Fibroblast of skin of back (primary cell): ENCODE measurements at places on chromosomes 7 and 10.
A peak's percentile ranks its signal among the peaks of the same experiment; 100 is the strongest.

- peak; percentile 98 for DNase-seq
Measured at GRCh38 chr10:122307669-122308416, 36.7 kb downstream of the BTBD16 start.

GRCh38 chr7:101410743-101411507 lies 48.2 kb downstream of the COL26A1 start:
- peak; percentile 44 for DNase-seq

DNA sequence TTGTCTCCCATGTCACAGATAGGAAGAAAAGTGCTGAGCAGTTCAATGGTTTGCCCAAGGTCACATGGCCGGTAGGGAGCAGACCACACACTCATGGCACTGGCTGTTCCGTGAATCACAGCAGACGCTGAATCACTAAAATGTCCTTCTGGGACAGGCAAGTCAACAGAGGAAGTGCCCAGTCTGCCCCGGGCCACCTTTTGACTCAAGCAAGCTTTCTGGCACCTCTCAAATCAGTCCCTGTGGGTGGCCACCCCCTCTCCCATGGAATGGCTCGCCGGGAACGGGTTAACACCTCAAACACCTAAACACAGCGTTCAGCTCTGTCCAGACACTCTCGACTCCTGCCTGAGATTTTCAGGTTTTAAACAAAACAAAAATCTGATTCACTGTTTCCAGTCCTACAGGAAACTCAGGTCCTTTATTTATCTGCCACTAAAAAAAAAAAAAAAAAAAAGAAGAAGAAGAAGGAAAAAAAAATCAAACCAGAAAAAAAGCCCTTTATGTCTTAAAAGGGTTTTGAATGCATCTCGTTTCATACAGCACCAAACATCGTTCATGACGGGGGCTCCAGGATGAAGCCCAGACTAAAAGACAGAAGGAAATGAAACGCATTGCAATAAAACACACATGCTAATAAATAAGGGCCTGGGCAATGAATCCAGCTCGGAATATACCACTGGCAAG lies 15.5 kb downstream of the CARD11 start:
- DNase-seq, result peak; percentile 62

- DNase-seq, result no peak
Measured at GRCh38 chr10:65273115-65273514, 1652.7 kb upstream of the LRRTM3 start.

DNA sequence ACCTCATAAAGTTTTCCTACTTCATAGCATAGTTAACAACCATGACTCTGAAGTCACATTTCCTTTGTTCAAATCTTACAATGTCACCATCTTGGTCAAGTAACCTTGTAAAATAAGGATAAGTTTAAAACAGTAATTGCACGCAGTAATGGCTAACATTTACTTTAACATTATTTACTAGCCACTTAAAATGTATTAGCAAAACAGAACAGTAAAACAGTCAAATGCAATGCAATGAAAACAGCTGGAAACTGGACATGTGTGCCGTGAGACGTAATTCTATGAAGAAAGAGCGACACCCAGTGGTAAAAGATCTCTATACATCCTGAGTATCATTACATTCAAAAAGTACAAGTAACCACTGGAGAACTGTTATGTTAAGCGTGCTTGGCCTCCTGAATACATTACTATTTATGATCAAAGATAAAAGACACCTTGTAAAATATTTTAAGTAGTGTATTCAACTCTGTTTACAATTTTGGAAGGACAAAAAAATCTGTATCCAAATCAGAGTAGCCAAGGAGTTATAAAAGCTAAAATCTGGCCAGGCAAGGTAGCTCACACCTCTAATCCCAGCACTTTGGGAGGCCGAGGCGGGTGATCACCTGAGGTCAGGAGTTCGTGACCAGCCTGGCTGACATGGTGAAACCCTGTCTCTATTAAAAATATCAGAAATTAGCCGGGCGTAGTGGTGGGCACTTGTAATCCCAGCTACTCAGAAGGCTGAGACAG lies 27.2 kb downstream of the ATE1 start:
- DNase-seq, result peak; percentile 62

DNA sequence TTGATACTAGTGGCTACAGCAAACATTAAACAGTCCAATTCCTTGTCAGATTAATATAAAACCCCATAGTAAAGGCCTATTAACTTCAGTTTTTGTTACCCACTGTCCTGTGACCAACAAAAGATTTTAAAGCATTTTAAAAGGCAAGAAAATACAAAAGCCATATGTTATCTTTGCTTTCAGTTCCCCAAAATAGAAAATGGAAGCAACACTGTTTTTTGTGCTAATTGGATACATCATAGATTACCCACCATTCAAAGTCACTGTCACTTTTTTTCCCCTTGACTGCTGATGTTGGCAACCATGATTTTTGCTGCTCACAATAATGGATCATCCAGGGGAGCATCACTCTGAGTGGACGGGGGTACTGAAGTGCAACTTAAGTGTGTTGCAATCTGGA lies 52.4 kb upstream of the TMEM140 start:
- no peak for DNase-seq

DNA sequence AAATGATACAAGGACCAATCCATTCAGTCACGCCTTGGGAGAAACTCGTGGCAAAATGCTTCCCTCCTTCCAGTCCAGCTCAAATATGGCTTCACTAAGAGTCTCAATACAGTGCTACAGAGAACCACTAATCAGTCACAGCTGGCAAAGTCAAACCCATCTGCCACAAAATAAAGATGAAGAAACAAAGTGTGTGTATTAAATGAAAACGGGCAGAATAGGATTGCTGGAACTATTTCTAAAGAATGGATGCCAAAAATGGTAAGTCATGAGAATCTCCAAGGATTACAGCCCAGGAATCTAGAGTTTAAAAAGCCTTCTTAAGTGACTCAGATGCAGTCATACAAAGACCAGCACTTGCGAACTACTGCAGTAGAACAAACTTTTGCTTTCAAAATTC lies 61.9 kb downstream of the CACUL1 start:
- DNase-seq, result peak; percentile 89

DNA sequence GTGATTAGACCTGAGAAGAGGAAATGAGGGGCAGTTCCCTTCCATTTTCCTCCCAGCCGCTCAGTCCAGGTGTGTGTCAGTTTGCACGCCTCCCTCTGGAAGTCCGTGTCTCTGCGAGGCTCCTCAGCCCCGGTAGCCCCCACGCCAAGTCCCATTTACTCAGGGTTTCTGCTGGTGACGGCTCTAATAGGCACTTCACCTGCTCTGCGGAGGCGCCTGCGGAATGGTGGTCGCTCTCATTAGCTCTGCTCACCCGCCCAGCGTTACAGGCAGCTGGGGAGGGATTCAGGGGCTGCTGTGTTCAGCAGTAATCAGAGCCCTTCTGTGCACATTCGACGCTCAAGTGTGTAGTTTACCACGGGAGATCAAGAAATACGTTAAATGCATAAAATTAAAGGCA lies 179.9 kb downstream of the MGMT start:
- no peak for DNase-seq
